ENCODE measurements at places on chromosomes 5 and 9.

GRCh38 chr5:150532996-150533395 lies 25.1 kb downstream of the NDST1 start:
- DNase-seq, result no peak

GRCh38 chr5:11527652-11528349 lies 376.4 kb downstream of the CTNND2 start:
- DNase-seq, result no peak

GRCh38 chr5:2269656-2270055 lies 386.9 kb upstream of the IRX4 start:
- no peak for DNase-seq

- DNase-seq, result no peak
Measured at GRCh38 chr9:5767968-5768932, 64.7 kb downstream of the ERMP1 start.

GRCh38 chr5:152271420-152271819 lies 133.7 kb downstream of the NMUR2 start:
- DNase-seq, result peak; percentile 3

DNA sequence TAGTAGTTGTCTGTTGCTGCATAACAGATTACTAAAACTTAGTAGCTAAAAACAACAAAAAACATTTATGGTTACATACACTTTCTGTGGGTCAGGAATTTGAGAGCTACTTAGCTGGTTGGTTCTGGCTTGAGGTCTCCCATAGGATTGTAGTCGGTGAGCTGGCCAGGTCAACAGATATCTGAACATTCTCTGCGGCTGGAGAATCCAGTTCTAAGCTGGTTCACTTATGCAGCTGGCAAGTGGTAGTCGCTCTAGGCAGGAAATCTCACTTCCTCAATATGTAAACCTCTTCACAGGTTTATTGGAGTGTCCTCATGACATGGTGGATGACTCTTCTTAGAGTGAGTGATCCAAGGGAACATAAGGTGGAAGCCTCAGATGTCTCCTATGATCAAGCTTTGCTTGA lies 65.7 kb upstream of the TNFAIP8 start:
- DNase-seq, result no peak

GRCh38 chr5:136133222-136133921 lies 727 bp downstream of the SMAD5 start:
- peak; percentile 20 for DNase-seq

- peak; percentile 86 for DNase-seq
Measured at GRCh38 chr5:73280821-73281746, 108.1 kb downstream of the TMEM174 start.

GRCh38 chr9:77218612-77219011 lies 41.3 kb downstream of the VPS13A start:
- no peak for DNase-seq

- no peak for DNase-seq
Measured at GRCh38 chr9:128877852-128878251, 3.9 kb downstream of the KYAT1 start.

GRCh38 chr9:740221-740620 lies 101.3 kb upstream of the DMRT1 start:
- DNase-seq, result no peak

DNA sequence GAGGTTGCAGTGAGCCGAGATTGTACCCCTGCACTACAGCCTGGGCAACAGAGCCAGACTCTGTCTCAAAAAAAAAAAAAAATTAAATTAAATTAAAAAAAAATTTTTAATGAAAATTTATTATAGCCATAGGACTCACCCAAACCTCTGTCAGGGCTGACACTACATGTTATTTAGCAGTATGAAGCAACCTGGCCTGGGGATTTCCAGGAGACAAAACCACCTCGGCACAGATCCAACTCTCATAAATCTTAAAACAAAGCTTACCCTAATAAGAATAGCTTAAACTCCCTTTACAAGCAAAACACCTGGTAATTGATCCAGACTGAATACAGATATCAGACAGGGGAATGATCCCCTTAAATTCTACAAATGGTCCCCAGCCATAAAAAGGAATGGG lies 38.4 kb downstream of the PPP1R2B start:
- peak; percentile 49 for DNase-seq

- DNase-seq, result no peak
Measured at GRCh38 chr5:19733612-19734495, 254.1 kb downstream of the CDH18 start.

GRCh38 chr9:135517407-135517822 lies 3.8 kb upstream of the LCN1 start:
- DNase-seq, result no peak

DNA sequence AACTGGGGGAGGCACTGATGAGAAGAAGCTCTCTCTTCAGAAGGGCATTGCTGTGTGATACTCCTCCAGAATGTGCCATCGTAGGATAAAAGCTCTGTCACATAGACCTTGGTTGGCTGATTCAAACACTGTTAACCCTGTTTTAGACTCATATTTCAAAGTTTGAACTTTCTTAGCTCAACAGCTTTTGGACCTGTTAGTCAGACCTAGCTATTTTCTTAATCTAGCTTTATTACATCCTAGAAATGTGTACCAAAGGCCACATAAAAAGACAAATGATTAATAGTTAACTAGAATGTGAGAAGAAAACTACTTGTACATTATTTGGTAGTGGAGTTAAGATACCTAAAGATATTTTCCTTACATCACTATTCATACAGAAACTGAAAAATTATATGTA lies 4.3 kb downstream of the RHOBTB3 start:
- no peak for DNase-seq

GRCh38 chr5:172065431-172066065 lies 59.1 kb upstream of the FBXW11 start:
- no peak for DNase-seq

GRCh38 chr5:14749579-14750101 lies 85.1 kb downstream of the OTULIN start:
- no peak for DNase-seq

DNA sequence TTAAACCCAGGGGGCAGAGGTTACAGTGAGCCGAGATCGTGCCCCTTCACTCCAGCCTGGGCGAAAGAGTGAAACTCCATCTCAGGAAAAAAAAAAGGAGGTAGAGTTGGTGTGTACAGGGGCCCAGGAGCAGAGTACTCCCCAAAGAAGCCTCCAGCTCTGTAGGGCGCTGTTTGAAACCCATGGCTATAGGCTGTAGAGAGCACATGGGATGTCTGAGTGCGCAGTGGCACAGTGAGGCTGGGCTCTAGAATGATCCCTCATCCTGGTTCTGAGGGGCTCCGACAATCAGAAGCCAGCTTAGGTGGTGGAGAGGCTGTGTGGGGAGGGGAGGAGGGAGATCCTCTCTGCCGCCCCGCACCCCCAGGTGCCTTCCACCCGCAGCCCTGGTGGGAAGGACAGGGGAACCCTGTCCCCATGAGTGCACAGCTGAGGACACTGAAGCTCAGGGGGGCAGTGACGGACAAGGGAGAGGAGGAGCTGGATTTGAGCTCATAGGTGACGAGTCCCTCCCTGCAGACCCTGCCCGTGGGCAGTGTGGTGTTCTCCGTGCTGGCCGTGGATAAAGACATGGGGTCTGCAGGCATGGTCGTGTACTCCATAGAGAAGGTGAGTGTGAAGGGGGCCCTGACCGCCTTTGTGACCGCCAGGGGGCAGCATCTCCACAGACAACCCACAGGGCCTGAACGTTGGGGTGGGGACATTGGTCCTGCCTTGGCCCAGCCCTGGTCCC lies 24.6 kb downstream of the CDHR2 start:
- DNase-seq, result peak; percentile 34

GRCh38 chr5:111734013-111734412 lies 23.0 kb downstream of the NREP start:
- no peak for DNase-seq

DNA sequence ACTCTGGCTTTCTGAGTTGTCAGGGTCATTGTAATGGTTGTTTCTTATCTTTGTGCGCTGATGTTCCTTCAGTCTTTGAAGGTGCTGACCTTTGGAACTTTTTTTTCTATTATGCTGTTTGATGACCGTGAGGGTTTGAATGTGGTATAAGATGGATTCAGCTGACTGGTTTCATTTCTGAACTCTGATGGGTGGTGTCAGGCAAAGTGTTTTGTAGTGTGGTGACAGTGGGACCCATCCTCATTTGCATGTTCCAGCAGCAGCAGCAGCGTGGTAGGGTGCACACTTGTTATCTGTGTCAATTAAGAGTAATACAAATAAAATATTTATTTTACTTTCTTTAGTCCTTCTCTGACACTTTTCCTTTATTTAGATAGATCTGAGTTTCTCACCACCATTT lies 227.7 kb upstream of the PRR16 start:
- DNase-seq, result no peak

DNA sequence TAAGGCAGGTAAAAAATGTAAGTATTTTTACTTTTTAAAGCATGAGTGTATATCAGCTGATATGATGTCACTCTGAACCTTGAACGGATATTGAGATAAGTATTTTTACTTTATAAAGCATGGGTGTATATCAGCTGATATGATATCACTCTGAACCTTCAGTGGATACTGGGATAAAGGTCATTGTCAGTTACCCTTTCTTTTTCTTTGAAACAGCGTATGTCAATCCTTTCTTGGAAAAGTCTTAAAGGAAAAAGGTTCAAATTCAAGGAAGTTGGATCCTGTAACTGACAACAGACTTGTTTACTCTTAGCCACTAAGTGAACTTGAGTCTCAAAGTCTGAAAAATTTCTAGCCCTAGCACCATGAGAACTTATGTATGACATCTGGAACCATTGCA lies 61.7 kb upstream of the IFNK start:
- DNase-seq, result no peak

- peak; percentile 9 for DNase-seq
Measured at GRCh38 chr9:113296796-113297558, 6.2 kb downstream of the RNF183 start.

- DNase-seq, result no peak
Measured at GRCh38 chr5:110644357-110644756, 82.1 kb downstream of the TMEM232 start.

DNA sequence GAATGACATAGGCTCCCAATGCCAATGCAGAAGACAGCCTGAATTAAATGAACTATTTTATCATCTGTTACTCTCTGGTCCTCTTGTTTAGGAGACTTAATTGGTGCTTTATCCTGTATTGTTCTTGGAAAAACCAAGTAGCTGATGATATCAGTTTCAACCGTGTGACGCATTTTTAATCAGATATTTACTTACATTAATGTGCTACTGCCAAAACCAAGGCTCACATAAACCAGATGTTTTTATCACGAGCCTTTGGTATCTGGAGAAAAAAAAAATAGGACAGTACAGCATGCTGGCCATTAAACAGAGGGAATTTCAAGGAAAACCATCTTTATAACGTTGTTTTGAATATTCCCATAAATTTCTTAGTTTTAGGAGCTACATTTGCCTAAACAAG lies 90.1 kb downstream of the ICE1 start:
- no peak for DNase-seq
